Nucleus accumbens (tissue), 56 donors: ENCODE measurements at places on chromosomes 16 and 17.

DNA sequence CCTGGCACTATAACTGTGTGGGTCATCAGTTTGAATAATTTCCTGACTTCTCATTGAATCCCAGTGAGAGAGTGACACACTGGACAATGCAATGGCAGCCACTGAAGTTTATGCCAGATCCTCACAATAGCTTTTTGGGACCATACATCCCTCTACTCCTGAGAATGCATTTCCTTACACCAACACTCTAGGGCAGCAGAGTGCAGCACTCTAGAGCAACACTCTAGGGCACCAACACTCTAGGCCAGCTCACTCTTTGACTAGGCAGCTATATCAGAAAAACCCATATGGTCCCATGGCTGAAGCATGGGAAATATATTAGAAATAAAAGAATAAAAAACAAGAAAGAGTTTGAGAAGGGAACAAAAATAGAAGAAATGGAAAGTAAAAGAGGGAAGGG, 309.2 kb downstream of the MAP2K6 start:
- no peak for DNase-seq

- peak; percentile 70 for DNase-seq
Observed at GRCh38 chr17:61862975-61863800, at the start of gene BRIP1. Gene BRIP1 (minus strand): TSS chr17:61863528. CDS start chr17:61861539, 1,989 bp downstream.

DNA sequence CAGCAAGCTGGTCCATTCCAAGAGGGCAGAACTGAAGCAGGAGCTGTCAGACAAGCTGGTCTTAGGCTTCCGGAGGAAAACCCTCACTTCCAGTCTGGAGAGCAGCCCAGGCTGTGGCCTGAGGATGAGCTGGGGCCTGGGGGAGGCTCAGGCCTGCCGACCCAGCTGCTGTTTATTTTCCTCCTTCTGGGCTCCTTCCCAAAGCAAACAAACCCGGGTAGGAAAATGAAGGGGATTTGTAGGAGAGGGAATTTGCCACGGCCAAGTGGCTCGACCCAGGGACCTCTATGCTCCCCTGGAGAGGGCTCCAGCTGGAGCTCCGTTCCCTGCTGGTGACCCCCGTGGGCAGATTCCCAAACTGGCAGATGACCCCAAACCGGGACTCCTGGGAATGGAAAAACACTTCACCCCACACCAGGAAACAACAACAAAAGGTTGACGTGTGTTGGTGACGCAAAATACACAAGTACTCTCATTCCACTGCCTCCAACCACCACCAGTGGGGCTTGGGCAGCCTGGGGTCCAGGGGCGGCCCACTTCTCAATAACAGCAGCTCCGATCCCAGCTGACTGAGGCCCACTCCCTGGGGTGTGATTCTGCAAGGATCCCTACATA, 8.8 kb downstream of the JUP start:
- no peak for DNase-seq

GRCh38 chr17:17531156-17531555, 35.0 kb upstream of the RASD1 start:
- no peak for DNase-seq

GRCh38 chr17:47785538-47786123, 36.0 kb downstream of the OSBPL7 start:
- no peak for DNase-seq

DNA sequence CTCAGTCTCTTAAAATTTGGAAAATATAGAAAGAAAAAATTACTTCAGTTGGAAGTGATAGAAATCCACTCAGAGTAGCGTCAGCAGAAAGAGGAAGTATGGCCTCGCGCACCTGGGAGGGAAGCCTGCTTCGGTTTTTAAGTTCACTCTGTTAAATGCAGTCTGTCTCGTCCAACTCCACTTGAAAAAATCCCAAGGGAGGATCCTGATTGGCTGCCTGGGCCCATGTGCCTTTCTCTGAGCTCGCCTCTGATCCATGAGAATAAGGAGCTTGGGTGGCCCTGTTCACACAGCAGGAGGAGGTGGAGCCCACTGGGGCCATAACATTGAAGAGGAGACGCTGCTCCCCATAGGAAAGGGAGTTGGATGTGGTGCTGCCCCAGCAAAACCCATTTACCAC, 40.7 kb downstream of the DNAJA2 start:
- no peak for DNase-seq

DNA sequence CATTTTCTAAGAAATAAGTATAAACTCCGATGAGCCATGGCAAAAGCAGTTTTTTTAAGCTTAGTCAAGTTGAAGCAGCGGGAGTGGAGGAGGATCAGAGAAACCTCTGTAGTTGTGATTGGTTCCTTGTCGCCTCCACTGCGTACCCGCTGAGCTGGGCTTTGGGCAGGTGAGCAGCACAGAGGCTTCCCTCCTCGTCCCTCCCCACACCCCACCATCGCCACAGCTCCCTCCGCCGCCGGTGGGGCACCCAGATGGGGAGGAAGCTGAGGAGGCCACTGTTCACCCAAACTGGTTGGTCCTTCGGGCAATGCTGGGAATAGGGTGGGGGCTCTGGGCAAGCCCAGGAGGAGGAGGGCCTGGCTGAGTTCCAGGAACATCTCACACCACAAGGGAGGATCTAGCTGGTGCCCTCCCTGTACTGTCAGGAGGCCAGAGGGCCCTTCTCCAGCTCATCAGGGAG, 5.2 kb upstream of the MRPL38 start:
- DNase-seq, result no peak

- no peak for DNase-seq
Observed at GRCh38 chr16:69847643-69848042, 85.5 kb downstream of the WWP2 start.

- no peak for DNase-seq
Observed at GRCh38 chr17:29091606-29092289, 48.8 kb downstream of the PIPOX start.

DNA sequence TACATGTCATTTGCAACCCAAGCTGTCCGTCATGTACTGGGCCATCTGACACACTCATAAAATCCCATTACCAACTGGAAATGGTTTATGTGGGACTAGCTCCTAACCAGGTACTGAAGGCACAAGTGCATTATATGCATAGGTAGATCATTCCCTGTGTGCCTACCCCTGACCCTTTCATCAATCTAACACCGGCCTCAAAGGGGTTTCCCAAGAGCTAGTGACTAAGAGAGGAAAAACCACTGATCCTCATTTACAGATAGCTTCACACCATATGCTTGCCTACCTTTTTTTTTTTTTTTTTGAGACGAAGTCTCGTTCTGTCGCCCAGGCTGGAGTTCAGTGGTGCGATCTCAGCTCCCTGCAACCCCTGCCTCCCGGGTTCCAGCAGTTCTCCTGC, 449.8 kb downstream of the SLC39A11 start:
- DNase-seq, result no peak

DNA sequence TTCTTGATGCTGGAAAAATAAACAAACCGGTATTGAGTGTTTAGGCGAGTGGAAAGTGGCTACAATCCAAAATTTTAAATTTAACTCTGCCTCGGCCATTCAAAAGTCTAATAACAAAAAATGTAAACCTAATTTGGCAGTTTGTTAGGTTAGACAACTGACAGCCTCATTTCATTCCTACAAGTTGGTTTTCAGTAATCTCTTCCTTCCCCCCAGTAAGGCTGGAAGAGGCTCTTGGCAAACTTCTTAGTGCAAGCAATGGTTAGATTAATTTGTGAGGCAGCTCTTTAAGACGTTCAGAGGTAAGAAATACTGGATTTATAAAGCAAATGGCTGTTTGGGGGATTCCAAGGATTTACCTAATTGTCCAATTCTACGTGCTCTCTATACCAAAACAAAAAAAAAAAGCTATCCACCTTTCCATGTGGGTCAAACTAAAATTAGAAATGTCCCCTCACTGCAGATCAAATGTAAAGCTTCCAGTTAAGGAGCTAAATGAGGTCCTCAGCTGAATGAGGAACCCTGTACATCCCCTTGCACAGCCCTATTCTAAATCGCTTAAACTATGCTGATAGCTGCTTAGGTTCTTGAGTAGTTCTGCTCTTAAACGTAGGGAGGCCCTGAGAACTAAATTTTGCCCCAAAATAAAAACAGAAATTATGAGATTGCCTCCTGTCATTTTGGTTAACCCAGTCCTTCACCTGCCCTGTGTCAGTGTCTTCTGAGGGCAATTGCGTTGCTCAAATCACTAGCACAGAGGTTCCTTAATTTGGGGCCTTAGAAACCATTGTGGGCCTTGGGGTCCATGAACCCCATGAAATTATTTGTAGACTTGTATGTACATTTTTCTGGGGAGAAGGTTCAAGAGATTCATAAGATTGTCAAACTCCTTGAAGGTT, 2.9 kb downstream of the HEXIM1 start:
- no peak for DNase-seq

DNA sequence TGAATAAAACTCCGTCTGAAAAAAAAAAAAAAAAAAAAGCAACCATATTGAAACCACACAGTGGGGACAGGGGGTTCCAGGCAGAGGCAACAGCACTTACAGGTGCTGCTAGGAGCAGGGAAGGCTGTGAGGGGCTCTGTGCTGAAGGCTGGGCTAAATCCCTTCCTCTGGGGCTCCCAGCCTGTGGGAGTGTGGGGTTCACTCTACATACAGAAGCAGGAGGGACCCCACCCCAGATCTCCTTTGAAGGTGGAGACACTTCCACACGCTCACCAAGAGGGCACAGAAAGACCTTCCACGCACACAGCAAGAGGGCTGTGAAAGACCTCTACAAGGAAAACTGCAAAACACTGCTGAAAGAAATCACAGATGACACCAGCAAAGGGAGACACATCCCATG, 53.9 kb downstream of the USP22 start:
- DNase-seq, result no peak

- no peak for DNase-seq
Observed at GRCh38 chr17:7843257-7843535, 9.2 kb downstream of the KDM6B start.
